ENCODE measurements at places on chromosomes 12 and 14. TPM values are rescaled to one million over a fixed set of nuclear protein-coding genes. Genes with fewer than 3 reads are reported as not detected.

GRCh38 chr14:104112113-104112505, 26.3 kb upstream of the KIF26A start:
- H3K4me1 ChIP-seq, result no peaks in the 10 kb centered on the region
- DNase-seq, result no peak
- no peak overlapping the region for H3K27ac ChIP-seq
- H3K36me3 ChIP-seq, result no peaks in the 10 kb centered on the region
- H3K4me3 ChIP-seq, result no peak overlapping the region
- peaks cover 10% of the 10 kb centered on the region for H3K27me3 ChIP-seq

- H3K4me3 ChIP-seq, result no peak overlapping the region
- H3K36me3 ChIP-seq, result no peaks in the 10 kb centered on the region
- DNase-seq, result peak; percentile 41
- no peak overlapping the region for H3K27ac ChIP-seq
- peaks cover 13% of the 10 kb centered on the region for H3K27me3 ChIP-seq
Measured at GRCh38 chr14:72576258-72576657, 317.6 kb downstream of the DPF3 start.

GRCh38 chr12:89166525-89166934, 185.8 kb downstream of the DUSP6 start:
- H3K36me3 ChIP-seq, result no peaks in the 10 kb centered on the region
- H3K27me3 ChIP-seq, result no peaks in the 10 kb centered on the region
- H3K4me1 ChIP-seq, result peaks cover 4% of the 10 kb centered on the region
- no peak overlapping the region for H3K4me3 ChIP-seq

GRCh38 chr12:28191051-28192048, 1.1 kb downstream of the CCDC91 start:
- no peaks in the 10 kb centered on the region for H3K27me3 ChIP-seq
- peak; percentile 55 for DNase-seq
- H3K4me1 ChIP-seq, result peaks cover 5% of the 10 kb centered on the region
- H3K36me3 ChIP-seq, result no peaks in the 10 kb centered on the region
- H3K27ac ChIP-seq, result peak overlapping the region; percentile 93

GRCh38 chr12:117318591-117318990, 42.8 kb downstream of the NOS1 start:
- H3K27me3 ChIP-seq, result no peaks in the 10 kb centered on the region
- H3K4me1 ChIP-seq, result no peaks in the 10 kb centered on the region
- no peaks in the 10 kb centered on the region for H3K36me3 ChIP-seq
- no peak for DNase-seq
- H3K27ac ChIP-seq, result no peak overlapping the region

- peaks cover 3% of the 10 kb centered on the region for H3K27me3 ChIP-seq
- no peak overlapping the region for H3K27ac ChIP-seq
- no peak overlapping the region for H3K4me3 ChIP-seq
Measured at GRCh38 chr12:67634303-67634761, 14.2 kb upstream of the DYRK2 start.

DNA sequence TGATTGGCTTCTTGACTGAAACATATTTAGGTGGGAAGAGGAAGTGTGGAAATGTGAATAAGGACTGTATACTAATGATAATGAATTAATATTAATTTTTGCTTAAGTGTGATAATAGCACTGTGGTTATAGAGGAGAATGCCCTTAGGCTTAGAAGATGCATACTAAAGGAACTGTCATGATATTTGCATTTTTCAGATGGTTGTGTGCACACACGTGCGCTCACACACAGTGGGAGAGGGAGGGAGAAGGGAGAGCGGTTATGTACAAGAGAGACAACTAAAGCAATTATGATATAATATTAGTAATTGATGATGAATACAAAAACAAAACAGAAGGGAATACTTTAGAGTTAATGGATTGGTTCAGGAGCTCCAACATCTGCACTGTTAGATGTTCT, 54.2 kb downstream of the RCOR1 start:
- H3K4me3 ChIP-seq, result no peak overlapping the region
- no peaks in the 10 kb centered on the region for H3K36me3 ChIP-seq
- H3K27me3 ChIP-seq, result no peaks in the 10 kb centered on the region
- peaks cover 7% of the 10 kb centered on the region for H3K4me1 ChIP-seq
- DNase-seq, result no peak
- no peak overlapping the region for H3K27ac ChIP-seq

Gene DAO
- total RNA-seq, result not detected

Gene OAS1
- total RNA-seq, result not detected

Gene PELI2
- 31.7 TPM for total RNA-seq

Gene GARIN6
- total RNA-seq, result not detected

Gene PLEKHD1
- not detected for total RNA-seq

Gene GDF3
- total RNA-seq, result not detected

Data from IMR-90 (cell line).